Glutamatergic neuron (in vitro differentiated cells): ENCODE measurements at places on chromosomes 2 and 18. TPM values are rescaled to one million over a fixed set of nuclear protein-coding genes. Genes with fewer than 3 reads are reported as not detected.

DNA sequence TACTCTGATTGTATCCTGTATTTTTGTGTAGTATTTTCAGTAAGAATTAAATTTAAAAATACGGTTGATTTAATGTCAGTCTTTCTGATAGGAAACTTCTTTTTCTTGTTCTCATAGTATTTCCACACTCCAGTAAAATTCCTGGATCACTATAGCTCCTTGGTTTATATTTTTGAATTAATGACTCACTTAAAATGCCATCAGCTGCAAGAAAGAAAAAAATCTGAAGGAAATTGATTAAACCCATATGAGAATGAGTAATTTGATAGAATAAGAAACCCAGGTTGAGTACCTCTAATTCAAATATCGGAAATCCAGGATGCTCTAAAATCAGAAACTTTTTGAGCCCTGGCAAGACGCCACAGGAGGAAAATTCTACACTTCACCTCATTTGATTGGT lies 186.8 kb upstream of the RND3 start:
- no peak for DNase-seq

- DNase-seq = no peak
These were observed 345.1 kb upstream of the RAB12 start for GRCh38 chr18:8264116-8264515.

DNA sequence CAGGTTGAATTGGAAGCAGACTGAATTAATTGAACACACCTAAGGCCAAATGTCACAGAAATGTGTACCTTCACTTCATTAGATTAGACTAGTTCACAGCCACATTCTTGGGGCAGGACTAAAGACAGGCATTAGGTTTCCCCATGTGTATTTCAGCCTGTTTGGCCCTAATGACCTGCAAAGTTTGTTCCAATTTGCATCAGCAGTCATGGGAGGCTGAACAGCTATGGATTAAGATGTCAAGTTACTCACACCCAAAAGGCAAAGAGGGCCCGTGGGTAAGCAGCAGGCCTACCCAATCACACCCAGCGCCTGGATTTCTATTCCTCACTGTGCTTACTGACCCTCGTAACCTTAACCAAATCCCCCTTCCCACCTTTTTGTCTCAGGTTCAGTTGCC lies 99.6 kb upstream of the RIOK3 start:
- DNase-seq = no peak

- no peak for DNase-seq
These were observed 45.6 kb downstream of the RAB27B start for GRCh38 chr18:54873884-54874255.

DNA sequence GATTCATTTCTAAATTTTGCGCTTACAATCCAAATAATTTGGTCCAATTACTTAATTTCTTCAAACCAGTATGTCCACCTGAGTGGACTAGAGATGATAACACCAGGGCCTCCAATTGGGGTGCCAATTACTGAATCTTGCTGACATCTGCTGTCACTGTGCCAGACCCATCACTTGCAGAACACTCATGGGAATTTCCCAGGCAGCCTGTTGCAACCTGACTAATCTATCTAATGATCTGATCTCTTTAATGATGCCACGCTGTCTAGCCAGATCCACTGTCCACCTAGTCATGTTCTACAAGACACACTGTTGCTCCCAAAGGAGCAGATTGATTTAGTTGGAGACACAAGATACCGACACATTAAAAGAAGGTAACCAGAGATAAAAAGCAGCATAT lies 11.8 kb upstream of the LRP1B start:
- no peak for DNase-seq

DNA sequence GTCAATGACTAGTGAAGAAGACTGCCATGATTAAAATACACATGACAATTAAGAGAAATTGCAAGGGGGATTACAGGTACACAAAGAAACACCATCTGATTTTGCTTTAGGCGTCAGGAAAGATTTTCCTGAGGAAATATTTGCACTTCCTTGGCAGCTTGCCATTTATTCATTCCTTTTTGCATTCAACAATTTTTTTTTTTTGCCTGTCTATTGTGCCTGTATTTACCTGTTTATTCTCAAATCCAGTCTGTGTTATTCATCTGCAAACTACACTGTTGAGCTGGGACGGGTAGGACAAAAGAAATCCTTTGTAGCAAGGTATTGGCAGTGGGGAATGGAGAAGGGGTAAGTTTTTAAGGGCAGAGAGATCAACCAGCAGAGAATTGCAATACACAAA lies 31.8 kb downstream of the SMAD2 start:
- DNase-seq = no peak

DNA sequence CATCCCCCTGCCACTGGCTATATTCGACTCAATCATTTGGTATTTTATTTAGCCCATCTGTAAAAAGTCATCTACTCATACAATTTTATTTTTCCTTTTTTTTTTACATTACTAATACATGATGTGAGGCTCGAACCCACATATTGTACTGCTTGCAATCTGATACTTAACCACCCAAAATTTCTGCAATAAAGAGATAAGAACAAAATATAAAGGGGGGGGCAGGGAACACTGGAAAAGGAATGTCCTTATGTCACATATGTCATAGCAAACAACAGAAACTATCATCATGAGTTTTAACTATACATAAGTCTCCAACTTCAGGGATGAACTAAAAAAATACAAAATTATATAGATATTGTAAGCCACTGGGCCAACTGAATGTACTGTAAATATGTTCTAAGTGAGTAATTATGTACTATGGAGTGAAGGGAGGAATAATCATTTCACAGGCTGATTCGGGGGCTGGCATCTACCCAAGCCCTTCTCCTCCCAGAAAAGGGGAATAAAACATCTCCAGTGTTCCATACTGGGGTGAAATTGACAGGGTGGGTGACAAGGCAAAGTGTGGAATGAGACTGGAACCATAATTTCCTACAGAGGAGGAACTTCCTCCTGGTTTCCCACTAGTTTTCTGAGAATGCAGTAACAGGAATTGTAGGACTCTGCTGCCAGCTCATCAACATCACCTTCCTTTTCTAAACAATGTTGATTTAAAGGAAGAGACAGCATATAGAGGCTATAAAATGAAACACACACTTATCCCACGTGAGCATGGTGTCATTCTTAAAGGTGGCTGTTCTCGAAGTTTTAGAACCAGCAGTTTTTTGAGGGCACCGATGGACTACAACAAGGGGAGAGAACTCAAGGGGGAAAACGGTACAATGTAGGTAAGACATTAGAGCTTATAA lies 79.5 kb downstream of the FARSB start:
- no peak for DNase-seq

DNA sequence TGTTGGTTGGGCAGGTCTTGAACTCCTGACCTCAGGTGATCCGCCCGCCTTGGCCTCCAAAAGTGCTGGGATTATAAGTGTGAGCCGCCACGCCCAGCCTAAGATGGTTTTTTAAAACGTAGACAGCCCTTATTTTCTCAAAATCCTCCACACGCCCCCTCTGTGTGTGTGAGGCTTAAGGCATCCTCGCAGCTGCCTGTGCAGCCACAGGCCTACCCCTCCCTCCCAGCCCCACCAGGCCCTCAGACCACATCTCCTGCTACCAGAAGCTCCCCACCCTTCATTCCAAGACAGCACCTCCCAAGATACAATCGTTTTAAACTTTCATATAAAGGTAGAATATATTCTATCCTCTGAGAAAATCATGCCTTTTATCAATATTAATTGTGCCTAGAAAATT lies 4.8 kb downstream of the ANO7 start:
- no peak for DNase-seq

GRCh38 chr2:20549144-20549543 lies 101.8 kb downstream of the HS1BP3 start:
- no peak for DNase-seq

DNA sequence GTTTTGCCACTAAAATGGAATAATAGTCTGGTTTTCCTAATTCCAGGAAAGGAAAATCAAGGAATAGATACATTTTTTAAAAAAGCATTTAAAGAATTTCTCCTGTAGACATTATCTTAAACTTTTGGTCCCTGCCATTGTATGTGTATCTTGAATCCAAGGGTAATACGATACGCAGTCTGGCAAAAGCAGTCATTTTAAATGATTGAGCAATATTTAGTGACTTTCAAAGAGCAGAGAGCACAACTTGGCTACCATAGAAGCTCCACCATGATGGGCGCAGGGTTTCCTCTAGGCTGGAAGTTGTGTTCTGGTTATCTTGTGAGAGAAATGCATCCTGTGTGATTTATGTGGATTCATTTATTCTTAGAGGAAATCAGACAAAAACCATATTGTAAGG lies 92.9 kb downstream of the NEDD4L start:
- no peak for DNase-seq

DNA sequence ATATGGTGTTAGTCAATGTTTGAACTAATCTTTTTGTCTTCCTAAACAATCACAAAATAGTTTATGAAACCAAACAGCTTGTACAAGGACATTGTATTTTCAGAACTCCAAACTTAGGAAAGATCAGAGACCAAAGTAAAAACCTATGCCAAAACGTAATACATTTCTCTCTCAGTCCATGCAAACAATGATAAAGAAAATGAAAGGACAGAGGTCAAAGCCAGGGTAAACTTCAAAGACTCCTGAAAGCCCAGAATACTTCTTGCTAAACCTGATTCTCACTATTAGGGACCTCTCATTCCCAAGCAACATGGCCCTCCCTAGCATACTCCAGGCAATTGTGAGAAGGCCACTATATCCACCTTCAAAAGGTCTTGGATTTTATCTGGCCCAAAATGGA lies 105.1 kb upstream of the GALNT5 start:
- no peak for DNase-seq

DNA sequence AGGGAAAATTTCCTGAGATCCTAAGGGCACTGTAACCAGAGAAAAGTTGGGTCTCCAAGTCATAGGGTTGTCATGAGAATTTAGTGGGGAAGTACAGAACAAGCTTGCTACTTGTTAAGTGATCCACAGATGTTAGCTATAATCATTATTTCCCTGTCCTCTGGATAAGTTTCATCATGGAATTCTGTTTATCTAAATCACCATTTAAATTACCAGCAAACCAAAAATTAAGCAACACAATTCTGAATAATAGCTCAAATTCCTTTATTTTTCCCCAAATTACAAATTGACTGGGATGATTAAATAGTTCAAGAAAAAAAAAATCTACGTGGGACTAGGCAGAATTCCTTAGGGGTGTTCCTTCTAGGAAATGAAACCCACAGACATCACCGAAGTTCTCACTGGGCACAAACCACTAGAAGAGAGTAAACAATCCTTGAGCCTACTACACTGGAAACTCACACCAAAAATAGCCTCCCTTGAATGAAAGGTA lies 159.5 kb downstream of the COL6A3 start:
- DNase-seq = no peak

- no peak for DNase-seq
These were observed 78.2 kb downstream of the C1D start for GRCh38 chr2:67984600-67984999.

DNA sequence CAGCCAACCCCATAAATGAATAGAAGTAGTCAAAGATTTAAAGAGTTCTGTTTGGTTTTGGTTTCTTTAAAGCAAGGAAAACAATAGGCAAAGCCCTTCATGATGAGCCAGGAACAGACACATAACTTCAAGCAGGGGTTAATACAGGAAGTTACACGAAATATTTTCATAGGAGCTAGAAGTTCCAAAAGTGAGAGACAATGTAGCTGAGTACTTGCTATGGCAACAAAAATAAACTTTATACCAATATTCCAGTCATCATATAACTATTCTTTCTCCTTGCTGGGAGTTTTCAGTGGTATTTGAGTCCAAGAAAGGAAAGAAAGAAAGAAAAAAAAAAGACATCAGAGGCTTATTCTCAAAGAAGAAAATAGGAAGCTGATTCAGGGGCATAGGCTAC lies 56.2 kb downstream of the COBLL1 start:
- DNase-seq = no peak

DNA sequence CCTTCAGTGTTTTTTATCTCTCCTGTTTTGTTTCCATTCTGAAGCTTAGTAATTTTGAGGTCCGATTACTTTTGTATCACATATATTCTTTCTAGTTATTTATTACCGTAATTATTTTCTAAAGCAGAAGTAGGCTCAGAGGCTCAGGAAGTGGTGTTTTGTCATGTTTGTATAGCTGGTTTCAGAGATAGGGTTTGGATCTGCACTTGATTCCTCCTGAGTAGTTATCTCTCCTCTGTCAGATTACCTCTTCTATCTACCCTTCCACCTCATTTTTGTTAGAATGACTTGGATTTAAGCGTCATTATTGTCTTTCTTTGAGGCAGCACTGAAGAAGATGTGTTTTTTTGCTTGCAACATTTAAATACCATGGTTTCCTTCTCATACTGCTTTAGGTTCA lies 95.4 kb downstream of the MTA3 start:
- DNase-seq = no peak

- no peak for DNase-seq
These were observed 241.0 kb upstream of the RBBP8 start for GRCh38 chr18:22691946-22692710.

DNA sequence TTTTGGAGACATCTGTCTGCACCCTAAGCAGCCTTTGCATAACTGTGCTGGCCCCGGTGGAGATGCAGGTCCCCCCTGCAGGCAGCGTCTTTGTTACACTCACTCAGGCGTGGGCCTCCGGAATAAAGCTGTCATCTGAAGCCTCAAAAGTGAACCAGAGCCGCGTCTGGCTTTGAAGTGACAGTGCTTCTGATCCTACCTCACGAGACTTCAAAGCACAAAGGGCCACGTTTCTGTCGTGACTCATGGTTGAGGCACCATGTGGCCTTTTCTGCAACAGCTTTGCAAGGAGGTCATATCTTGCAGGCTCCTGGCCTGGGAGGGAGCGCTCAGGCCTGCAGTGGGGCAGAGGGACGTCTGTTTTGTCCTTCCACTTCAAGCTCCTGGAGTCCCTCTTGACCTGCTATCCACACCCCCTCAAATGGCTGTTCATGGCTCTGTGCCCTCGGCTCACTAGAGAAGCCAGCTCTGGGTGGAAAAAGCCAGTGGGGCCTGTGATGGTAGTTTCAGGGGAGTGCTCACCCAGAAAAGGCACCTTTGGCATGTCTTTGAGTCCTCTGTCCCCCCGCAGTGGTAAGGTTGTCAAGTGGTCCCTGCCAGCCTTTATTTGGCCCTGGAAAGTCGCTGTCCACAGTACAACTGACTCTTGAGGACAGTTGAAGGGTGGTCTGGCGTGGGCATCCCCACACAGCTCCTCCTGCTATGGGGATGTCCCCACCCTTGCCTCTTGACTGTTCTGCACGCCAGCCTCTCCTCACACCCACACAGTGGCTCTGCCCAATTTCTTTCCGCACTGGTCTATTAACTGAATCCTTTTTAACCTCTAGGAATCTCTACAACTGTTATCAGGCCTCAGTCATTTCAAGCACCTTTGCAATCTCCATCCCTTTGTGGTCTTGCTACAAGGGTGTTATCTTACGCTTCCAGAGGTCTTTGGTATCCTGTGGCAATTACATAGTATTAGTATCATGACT lies 19.3 kb downstream of the GPR55 start:
- peak; percentile 4 for DNase-seq

The ATL2 gene
- 39.0 TPM for total RNA-seq

The ZBTB7C gene
- total RNA-seq = 10.6 TPM

The CHST10 gene
- 25.0 TPM for total RNA-seq

The CNOT9 gene
- total RNA-seq = 58.1 TPM

The MAP3K19 gene
- total RNA-seq = not detected

The TET3 gene
- total RNA-seq = 92.4 TPM
